WTC11 (cell line): ENCODE measurements at places on chromosomes 2 and 18. TPM values are rescaled to one million over a fixed set of nuclear protein-coding genes. Genes with fewer than 3 reads are reported as not detected.

The CAPN14 gene
- total RNA-seq, result 0.11 to 0.37 TPM (median 0.11 TPM) in 3 replicates

The ALPP gene
- total RNA-seq, result 0.14 to 0.20 TPM (median 0.14 TPM) in 3 replicates

The MAP2 gene
- 3.7 to 7.6 TPM (median 3.7 TPM) in 3 replicates for total RNA-seq

DNA sequence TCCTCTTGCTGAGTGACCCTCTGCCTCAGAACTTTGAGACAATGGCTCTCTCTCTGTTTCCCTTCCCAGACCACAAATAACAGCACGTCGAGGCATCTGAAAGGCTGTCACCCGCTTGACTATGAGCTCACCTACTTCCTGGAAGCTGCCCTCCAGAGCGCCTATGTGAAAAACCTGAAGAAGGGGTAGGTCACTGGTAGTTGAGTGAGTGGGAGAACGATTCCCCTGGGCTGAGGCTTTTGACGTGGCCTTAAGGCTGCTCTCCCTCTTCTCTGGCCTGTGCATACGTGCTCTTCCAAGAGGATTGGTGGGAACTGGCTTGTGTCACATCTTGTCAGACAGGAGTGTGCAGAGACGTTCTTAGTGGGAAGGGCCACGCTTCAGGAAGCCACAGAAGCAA lies 63.1 kb upstream of the MCFD2 start:
- no peak for DNase-seq

DNA sequence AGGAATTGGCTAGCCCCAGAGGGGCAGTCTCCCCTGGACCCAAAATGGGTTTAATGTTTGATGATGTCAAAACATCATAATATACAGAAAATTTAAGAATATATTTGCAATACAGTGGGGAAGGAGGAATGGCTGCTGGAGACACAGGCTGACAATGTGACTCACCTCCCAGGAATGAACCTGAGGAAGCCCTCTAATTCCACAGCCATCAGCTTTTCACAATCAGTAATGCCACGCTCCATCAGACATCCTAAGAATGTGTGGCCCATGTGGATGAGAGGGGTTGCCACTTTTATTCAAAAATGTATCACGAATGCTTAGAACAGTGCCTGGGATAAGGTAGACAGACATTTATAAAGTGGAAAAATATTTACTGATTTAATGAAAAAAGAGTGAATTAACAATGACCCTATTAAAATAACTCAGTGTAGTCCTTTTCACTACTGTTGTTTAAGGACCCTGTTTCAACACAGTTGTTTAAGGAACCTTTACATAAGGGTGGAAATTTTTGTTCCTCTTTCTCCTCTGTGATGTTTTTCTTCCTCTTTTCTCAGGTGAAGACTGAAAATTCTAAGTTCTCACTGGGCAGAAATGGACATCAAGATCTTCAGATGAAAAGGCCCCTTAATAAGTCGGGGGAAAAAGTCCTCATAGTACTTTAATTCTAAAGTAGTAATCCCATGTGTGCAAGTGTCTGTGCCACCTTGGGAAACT lies 17.5 kb upstream of the TMEM163 start:
- DNase-seq, result no peak
